ENCODE measurements at places on chromosomes 2 and 18.

DNA sequence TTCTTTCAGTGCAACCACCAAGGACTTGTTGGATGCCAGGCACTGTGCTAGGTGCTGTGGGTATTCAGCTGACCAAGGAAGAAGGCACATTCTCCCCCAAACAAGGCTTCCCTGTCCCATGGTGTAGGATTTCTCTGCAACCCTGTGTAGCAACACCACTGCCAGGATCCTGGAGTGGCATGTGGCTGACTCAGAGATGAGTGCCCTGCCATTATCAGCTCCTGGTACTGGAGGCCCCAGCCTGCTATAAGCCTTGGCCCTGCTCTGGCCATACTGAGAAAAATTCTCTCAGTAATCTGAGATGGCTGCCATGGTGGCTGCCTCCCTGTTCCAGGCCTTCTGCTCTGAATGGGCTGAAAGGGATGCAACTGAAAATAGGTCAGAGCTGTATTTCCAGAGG lies 4.3 kb downstream of the SMYD5 start:
- DNase-seq = no peak

DNA sequence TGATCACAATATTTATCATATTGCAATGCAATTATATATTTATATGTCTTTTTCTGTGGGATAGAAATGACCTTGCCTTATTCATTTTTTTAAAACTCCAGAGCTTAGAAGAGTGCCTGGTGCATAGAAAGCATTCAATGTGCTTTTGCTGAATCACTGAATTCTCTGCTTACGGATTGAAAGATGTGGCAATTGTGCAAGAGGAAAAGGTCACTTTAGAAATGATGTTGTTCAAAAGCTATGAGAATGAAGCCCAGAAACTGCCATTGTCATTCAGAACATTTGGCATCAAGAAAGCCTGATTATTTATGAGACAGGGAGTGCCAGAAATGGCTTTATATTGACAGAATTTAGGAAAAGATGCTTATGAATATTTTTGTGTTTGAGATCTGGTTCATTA lies 678.6 kb upstream of the CDH2 start:
- no peak for DNase-seq

DNA sequence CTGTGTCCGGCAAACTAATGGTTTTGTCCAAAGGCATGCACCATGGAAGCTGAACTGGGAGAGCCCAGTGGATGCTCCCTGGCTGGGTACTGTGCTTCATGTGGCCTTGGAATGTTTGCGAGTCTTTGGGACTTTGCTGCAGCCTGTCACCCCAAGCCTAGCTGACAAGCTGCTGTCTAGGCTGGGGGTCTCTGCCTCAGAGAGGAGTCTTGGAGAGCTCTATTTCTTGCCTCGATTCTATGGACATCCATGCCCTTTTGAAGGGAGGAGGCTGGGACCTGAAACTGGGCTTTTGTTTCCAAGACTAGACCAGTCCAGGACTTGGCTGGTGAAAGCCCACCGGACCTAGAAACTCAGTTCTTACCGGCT lies 1.7 kb downstream of the MARS2 start:
- no peak for DNase-seq

DNA sequence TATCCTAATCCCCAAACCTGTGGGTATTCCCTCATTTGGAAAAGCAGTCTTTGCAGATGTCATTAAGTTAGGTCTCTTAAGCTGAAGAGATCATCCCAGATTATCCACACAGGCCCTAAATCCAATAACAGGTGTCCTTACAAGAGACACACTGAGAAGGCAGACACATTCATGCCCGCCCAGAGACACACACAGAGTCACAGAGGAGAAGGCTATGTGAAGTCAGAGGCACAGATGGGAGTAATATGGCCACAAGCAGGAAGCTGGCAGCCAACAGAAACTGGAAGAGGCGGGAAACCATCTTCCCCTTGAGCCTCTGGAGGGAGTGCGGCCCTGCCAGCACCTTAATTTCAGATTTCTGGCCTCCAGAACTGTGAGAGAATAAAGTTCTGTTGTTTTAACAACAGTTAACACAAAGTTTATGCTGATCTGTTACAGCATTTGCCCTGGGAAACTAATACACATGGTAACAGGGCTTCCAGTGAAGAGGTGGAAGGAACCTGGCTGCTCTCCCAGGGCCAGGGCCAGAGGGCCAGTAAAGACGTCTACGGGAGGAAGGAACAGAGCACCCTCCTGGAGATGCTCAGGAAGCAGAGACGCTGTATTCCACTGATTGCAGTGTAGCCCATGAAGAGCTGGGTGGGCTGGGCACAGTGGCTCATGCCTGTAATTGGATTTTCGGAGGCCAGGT lies 217.5 kb downstream of the GLI2 start:
- DNase-seq = no peak

- DNase-seq = no peak
Observed at GRCh38 chr18:32424696-32425095, 46.0 kb downstream of the GAREM1 start.

GRCh38 chr2:36318547-36318946 lies 37.0 kb upstream of the CRIM1 start:
- peak; percentile 32 for DNase-seq

- DNase-seq = peak; percentile 77
Observed at GRCh38 chr2:69734035-69734611, 7.8 kb upstream of the ANXA4 start.

DNA sequence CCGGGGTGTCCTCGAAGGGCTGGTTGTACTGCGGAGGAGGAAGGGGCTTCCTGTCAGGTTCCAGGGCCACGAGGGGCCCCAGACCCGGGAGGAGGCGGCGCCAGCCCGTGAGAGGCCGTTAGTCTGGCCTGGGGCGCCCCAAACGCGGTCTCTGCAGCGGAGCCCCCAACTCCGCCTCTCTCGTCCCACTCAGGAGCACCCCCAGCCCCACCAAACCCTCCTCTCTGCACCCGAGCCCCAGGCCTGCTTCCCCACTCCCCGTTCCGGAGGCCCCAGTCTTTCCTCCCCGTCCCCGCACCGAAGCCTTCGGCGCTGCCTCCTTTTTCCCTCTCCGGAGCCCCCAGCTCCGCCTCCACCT lies 473 bp downstream of the HJURP start:
- DNase-seq = no peak

- DNase-seq = no peak
Observed at GRCh38 chr2:169469952-169470572, 9.2 kb upstream of the BBS5 start.

GRCh38 chr2:240629968-240630770 lies 4.9 kb downstream of the GPR35 start:
- DNase-seq = peak; percentile 26

DNA sequence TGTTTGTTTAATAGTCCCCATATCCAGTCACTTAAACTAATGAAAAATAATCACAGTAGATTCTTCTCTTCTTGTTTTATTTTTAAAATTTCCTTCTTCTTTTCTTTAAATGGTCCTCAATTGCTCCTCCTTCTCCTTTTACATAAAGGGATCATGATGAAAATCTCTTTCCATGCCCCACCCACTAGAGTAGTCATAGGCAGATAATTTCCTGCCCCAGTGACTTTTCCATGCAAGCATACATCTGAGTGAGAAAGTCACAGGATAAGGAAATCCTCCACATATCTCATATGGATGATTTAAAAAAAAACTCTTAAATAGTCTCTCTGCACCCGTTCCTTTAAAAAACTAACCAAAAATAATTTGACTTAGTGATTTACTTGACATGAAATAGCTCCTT lies 552.3 kb upstream of the SETBP1 start:
- DNase-seq = no peak

DNA sequence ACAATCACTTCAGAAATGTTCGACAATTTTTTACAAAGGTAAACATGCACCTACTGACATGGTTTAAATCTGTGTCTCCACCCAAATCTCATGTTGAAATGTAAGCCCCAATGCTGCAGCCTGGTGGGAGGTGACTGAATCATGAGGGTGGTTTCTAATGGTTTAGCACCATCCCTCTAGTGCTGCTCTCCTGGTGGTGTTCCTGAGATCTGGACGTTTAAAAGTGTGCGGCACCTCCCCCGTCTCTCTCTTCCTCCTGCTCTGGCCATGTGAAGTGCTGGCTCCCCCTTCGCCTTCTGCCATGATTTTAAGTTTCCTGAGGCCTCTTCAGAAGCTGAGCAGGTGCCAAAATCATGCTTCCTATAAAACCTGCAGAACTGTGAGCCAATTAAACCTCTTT lies 28.3 kb downstream of the MAP3K2 start:
- DNase-seq = no peak

- DNase-seq = no peak
Observed at GRCh38 chr2:157443795-157444640, at the start of gene CYTIP. Gene CYTIP, minus strand, starts transcription at chr2:157444089. Its CDS starts 69 bp downstream, at chr2:157444020.

- DNase-seq = no peak
Observed at GRCh38 chr2:105750735-105751134, 6.0 kb downstream of the NCK2 start.

DNA sequence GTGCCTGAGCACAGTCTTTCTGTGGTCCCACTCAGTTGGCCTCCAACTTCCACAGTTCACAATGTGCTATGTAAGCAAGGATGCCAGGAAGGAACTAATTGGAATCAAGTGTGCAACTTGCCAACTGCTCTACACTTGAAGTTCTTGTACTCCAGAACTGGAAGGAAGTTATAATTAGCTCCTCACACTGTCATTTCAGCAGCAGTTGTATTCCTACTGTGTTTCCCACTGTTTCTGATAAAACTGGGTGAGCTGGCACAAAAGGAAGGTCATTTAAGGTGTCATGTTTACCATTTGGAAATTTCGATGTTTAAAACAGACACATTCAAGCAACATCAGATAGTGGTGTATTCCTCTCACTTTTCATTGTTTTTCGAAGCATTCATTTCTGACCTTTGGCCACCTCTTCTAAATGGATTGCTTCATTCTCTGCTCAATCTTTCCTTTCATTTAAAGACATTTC lies 84.2 kb downstream of the ANTXR1 start:
- no peak for DNase-seq

DNA sequence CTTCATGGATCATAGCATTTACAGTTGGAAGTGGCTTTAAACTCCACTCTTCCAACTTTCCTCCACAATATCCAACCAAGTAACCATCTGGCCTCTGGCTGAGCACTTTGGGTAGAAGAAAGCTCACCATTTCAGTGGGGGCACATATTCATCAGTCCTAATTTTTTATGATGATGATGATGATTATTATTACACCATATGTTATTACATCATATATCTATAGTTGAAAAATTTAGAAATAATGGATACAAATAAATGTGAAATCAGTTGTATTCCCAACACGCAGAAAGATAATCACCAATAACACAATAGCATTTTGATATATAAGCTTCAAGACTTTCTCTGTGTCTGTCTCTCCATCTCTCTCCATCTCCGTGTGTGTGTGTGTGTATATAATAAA lies 26.6 kb upstream of the ZCCHC2 start:
- DNase-seq = no peak

- DNase-seq = no peak
Observed at GRCh38 chr18:23920054-23920453, 94.5 kb upstream of the TTC39C start.

GRCh38 chr2:15429032-15429431 lies 132.1 kb downstream of the NBAS start:
- DNase-seq = no peak

DNA sequence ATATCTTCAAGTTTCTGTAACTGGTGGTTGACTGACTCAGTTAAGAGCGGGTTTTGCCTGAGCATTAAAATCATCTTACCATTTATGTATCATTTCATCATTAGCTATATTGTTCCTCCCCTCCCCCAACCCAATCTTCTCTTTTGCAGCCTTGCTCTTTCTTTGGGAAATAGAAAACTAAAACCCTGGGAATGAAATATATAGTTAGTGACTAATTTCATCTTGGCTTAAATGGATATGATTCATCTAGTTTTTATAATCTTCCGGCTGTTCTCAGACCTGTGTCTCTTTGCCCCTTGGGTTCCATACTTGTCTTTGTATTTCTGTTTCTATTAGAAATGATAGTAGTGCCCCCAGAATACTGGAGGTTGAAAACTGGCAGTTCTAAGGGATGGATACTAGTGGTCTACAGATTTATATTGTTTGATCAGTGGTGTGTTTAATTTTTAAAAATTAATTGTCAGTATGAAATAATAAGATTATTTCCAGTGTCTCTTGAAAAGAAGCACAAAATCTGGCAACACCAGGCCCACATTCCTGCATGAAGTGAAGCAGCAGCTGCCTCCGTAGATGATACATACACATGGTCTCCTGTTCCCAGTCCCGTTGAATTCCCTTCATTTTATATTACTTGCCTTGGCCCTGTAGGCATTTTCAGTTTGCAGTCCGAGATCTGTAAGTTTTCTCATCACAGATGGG lies 44.5 kb downstream of the PHLPP1 start:
- DNase-seq = no peak

DNA sequence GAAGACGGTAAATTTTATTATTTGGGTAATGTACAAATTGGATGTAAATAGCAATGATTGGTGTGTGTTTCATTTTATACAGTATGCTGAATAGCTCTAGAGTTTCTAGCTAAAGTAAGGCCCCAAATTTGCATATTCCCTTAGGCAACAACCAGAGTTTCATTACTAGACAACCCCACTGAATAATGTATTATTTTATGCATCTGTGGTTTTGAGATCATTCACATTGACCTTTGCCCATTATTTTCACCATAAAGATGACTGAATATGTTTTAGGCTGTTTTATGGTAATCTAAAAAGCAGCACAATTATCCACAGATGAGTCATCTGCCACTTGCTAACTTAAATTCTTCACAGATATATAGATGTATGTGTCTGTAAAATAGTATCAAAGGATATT lies 44.5 kb upstream of the C2orf74 start:
- no peak for DNase-seq

DNA sequence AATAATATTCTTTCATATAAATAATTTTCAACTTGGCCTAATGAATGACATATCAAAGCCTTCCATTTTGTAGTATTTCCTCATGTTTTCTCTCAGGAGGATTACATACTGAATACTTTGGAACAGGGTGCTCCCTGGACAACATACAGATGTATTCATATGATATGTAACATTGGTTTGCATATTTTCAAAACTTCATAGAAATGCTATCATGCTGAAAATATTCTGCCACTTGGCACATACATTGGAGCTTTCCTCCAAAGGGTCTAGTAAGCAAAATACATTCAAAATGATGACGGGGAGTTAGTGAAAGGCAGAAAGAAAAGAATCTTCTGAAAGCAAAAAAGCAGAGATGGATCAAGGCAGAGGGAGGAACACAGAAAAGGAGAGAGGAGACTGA lies 38.1 kb upstream of the RTN4 start:
- DNase-seq = no peak

- DNase-seq = no peak
Observed at GRCh38 chr18:13110559-13110958, 108.0 kb upstream of the LDLRAD4 start.

DNA sequence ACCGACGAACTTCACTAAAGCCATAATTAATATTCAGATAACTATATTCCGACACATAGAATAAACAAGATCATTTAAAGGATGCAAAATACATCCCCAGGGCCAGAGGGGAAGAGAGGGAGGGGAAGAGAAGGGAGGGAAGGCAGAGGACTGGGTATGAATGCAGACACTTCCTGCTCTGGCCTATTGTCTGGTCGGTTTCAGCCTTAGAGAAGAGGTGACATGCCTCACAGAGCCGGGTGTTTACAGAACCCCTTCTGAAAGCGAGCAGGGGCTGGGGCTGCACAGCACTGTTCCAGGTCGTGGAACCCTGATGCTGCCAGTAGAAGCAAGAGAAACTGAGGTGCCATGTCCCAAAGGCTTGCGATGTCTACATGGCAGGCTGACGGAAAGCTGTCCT lies 31.0 kb downstream of the CELF4 start:
- DNase-seq = no peak

GRCh38 chr18:75131381-75132000 lies 77.4 kb downstream of the PTGR3 start:
- DNase-seq = no peak

Data from Caco-2 (cell line).